ENCODE measurements at places on chromosomes 12 and 14. TPM values are rescaled to one million over a fixed set of nuclear protein-coding genes. Genes with fewer than 3 reads are reported as not detected.

INHBC gene
- total RNA-seq, result not detected

DNA sequence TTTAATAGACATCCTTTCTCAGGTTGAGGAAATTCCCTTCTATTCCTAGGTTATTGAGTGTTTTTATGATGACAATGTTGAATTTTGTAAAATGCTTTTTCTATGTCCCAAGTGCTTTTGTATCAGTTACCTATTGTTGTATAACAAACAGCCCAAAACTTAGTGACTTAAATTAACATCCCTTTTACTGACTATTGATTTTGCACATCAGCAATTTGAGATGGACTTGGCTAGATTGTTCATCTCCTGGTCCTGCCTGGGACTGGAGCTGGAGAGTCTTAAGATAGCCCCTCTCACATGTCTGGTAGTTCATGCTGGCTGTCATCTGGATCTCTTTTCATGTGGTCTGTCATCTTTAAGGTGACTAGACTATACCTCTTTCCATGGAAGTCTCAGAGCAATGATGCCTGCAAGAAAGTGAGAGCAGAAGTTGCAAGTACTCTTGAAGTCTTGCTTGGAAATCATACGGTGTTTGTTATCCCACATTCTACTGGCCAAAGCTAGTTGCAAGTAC, 132.6 kb downstream of the RPAP3 start:
- no peak for DNase-seq

KRT3 gene
- total RNA-seq, result not detected

DNA sequence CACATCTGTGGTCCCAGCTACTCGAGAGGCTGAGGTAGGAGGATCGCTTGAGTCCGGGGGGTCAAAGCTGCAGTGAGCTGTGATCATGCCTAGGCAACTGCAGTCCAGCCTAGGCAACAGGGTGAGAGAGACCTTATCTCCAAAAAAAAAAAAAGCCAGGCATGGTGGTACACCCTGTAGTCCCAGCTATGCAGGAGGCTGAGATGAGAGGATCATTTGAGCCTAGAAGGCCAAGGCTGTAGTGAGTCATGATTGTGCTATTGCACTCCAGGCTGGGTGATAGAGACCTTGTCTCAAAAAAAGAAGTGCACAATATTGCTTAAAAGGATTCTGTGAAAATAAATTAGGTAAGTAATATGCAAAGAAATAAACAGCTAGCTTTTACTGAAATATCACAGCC, 17.0 kb downstream of the NAA25 start:
- DNase-seq, result no peak
